GM04504 (cell line): ENCODE measurements at places on chromosomes 2 and 18.

GRCh38 chr18:68288408-68288807 is 426.5 kb downstream of the TMX3 start:
- no peak for DNase-seq

GRCh38 chr18:61883547-61883946 is 9.3 kb downstream of the RNF152 start:
- no peak for DNase-seq

- no peak for DNase-seq
Measured at GRCh38 chr18:51537487-51537886, 340.0 kb upstream of the MEX3C start.

DNA sequence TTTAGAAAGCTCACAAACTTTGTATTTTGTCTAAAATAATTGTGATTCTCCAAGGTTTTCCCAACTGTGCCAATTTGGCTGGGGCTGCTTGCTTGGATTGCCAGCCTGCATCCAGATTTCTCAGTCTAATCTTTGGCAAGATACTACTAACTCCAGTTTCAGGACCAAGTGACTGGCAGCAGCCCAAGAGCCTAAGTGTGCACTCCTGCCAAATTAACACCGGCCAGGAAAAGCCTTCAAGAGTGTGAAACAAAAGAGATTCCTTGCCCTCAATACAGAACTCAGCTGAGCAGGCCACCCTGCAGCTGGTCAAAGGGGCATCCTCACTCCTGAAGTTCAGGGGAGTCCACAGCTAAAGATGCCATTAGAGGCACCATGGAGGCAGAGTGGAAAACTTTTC is 589.0 kb upstream of the ACVR2A start:
- DNase-seq = no peak

DNA sequence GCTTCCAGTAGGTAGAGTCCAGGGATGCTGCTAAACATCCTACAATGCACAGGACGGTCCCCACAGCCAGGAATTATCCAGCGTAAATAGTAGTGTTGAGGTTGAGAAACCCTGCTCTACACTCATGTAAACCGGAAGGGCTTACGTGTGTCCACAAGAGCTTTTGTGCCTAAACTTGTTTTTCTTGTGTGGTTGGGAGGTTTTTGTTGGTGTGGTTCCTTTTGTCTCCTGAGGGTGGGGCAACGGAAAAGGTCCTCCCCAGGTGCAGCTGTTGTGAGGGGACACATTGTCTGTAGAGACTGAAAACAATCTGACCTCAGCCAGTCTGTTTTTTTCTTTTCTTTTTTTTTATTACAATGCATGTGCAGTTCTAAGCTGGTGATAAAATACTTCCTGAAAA is 72.7 kb upstream of the MGAT5 start:
- DNase-seq = no peak

GRCh38 chr2:230898016-230898712 is 26.9 kb downstream of the GPR55 start:
- DNase-seq = no peak

- DNase-seq = no peak
Measured at GRCh38 chr18:2482706-2483475, 88.4 kb downstream of the METTL4 start.

DNA sequence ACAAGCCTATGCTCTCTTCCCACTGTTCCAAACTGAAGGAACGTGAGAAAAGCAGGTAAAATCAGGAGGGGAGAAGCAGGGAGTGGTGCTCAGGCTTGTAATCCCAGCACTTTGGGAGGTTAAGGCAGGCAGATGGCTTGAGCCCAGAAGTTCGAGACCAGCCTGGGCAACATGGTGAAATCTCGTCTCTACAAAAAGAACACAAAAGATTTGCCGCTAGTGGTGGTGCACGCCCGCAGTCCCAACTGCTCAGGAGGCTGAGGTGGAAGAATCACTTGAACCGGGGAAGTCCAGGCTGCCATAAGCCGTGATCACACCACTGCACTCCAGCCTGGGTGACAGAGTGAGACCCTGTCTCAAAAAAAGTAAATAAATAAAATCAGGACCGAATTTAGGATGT is 1.3 kb upstream of the TMSB10 start:
- no peak for DNase-seq

DNA sequence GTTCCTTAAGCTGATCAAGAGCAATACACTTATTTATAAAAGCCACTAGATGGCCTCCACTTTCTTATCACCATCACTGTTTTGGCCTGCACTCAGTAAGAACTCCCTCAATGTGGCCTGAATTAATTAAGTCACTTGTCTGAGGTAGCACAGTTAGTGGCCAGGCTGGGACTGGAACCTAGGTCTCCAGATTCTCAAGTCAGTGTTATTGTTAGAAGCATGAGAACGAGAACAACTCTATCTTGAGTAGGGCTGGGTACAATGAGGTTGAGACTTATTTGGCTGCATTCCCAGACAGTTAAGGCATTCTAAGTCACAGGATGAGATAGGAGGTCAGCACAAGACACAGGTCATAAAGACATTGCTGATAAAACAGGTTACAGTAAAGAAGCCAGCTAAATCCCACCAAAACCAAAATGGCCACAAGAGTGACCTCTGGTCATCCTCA is 115.8 kb downstream of the SS18 start:
- no peak for DNase-seq

GRCh38 chr2:241862775-241863535 is 4.3 kb upstream of the PDCD1 start:
- no peak for DNase-seq
